Suppressor macrophage (primary cell): ENCODE measurements at places on chromosomes 7 and 10.

- DNase-seq: no peak
Observed at GRCh38 chr10:14010769-14011574, 319.8 kb downstream of the FRMD4A start.

- no peak for DNase-seq
Observed at GRCh38 chr10:85624511-85624910, 742.1 kb downstream of the GRID1 start.

DNA sequence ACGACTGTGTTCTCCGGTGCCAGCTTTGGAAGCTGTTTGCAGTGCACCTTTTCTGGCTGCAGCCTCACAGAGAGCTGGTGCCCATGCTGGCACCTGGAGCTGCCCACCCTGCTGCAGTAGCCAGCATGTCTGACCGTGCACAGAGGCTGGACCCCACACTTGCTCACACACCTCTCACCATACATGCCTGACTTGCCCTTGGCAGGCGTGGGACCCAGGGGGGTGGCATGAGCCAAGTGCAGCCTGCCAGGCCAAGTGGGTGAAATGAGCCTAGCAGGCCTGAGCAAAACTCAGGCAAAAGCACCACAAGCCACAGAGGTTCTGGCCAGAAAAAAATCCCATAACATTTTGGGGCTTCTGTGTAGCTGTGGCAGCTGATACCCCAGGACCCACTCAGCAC, 258.8 kb downstream of the XPNPEP1 start:
- DNase-seq: no peak

- DNase-seq: no peak
Observed at GRCh38 chr10:132111121-132111731, 45.5 kb downstream of the JAKMIP3 start.

GRCh38 chr10:89553064-89553734, 17.8 kb upstream of the SLC16A12 start:
- DNase-seq: no peak

DNA sequence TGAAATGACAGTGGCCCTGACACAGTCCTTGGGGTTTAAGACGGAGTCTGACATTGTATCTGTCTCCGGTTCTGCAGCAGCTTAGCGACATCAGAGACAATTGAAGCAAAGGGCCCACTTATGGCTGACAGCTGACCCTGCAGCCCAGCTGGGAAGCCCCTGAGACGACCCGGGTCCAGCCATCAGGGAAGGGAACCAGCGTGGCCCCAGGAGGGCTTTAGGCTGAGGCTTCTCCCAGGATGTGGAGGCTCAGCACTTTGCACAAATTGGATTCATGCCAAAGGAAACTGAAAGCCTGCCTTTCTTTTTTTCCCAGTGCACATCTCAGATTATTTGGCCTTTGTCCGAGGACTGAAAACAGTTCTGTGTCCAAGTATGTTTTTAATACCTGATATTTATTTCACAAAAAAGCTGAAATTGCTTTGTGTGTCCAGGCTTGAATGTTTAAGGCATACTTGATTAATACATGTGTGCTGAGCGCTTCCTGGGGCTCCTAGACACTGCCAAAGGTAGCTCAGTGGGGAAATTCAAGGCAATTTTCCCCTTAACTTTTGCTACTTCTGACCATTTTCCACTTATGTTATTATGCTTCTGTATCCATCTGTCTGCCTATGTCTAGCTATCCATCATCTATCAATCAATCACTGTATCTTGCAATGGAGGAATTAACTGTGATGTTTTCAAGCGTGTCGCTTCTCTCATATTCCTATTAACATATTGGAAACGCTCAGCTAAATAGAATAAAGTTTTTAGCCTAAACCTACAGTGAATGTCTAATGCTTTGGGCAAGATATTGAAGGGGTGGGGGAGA, 34.8 kb downstream of the KLF6 start:
- DNase-seq: peak; percentile 37

DNA sequence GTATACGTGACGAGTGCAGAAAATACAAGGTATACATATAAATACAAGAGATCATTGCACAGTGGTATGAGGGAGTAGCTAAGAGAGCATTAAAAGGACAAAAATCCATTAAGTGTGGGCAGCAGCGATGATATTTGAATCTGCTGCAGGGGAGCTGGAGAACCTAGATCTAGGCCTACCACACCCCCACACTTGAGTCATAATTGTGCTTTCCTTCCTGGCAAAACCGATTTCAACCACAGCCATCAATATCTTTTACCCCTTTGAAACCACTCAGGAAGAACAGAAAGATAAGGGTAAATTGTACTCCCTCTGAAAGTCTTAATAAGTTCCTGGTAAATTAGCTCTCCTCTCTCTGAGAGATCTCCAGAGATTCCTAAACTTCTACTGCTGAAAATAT, 345.0 kb downstream of the SORCS1 start:
- DNase-seq: no peak

GRCh38 chr7:13979671-13980435, 9.6 kb downstream of the ETV1 start:
- DNase-seq: no peak

GRCh38 chr7:48976253-48976652, 51.9 kb downstream of the CDC14C start:
- DNase-seq: peak; percentile 70

GRCh38 chr7:124765401-124766352, at the start of gene GPR37:
TSS of gene GPR37 (minus strand) at chr7:124765792. CDS start at chr7:124764976, 816 bp downstream.
- DNase-seq: peak; percentile 66

DNA sequence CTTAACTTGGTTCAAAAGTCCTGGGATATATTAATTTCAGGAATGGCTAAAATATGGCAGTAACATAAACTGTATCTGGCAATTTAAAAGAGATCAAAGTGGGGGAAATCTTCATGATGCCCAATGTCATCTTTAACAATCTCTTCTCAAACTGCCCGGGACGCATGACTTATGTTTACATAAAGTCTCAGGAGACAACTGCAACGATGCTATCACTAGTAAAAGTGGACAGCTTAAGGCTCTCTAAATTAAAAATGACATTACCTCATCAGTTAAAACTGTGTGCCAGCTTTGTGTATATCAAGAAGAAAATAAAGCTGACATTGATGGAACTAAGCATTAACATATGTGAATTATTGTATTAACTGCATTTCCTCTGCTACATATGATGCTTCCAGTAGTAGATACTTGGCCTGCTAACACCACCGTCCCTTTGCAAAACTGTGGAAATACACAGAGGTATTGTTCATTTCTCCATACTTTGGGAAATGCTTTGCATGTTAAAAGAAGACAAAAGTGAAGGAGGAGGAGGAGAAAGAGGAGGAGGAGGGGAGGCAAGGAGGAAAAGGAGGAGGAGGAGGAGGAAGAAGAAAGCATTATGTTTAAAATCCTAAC, 62.4 kb downstream of the NRP1 start:
- DNase-seq: no peak

GRCh38 chr7:46178661-46179060, 257.6 kb upstream of the IGFBP3 start:
- DNase-seq: no peak

- peak; percentile 44 for DNase-seq
Observed at GRCh38 chr10:3045471-3046209, 21.7 kb upstream of the PFKP start.

DNA sequence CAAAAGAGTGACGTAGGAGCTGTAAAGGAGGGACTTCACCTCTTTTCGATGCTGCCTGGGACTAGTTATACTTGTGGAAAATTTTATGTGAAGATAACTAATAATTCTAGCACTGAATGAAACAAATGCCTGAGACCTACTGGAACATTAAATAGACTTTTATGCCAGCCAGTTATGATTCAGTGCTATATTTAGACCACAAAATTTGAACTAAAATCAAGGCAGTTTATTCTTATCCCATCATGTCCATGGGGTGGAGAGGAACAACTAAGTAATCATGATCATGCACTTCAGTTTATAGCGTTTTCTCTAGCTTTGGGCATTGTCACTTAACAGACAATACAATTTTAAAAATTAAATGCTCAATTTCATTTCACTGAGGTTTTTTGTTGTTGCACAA, 76.7 kb downstream of the ZEB1 start:
- DNase-seq: no peak

GRCh38 chr10:111706331-111706730, 477.2 kb downstream of the GPAM start:
- no peak for DNase-seq

GRCh38 chr10:70921285-70921684, 32.9 kb upstream of the PCBD1 start:
- DNase-seq: no peak

GRCh38 chr7:158133515-158134271, 453.9 kb downstream of the PTPRN2 start:
- no peak for DNase-seq

DNA sequence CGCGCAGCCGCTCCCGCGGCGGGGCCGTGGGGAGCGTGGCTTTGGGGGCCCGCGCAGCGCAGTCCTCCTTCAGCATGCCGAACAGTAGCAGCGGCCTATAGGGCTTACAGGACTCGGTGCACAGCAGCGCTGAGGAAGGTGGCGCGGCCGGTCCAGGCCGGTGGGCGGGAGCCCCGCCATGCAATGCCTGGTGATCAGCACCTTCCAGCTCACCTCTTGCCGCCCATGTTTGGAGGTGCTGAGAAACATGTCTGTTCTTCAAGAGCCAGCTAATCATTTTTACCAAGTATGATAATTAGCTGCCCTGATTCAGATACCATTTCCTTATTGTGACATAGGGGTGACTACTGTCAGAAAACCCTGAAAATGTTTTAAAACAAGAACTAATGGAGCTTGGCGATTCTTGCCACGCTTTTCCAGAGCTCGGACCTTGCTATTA, 33.5 kb upstream of the SFTPD start:
- DNase-seq: no peak

GRCh38 chr7:229184-229964, 37.0 kb downstream of the FAM20C start:
- DNase-seq: no peak

- no peak for DNase-seq
Observed at GRCh38 chr7:92446869-92447344, 375 bp upstream of the GATAD1 start.

- DNase-seq: no peak
Observed at GRCh38 chr7:380139-380485, 90.1 kb downstream of the FOXL3 start.

GRCh38 chr10:63217120-63217605, 84.0 kb downstream of the NRBF2 start:
- peak; percentile 69 for DNase-seq

GRCh38 chr10:5779730-5780129, 33.5 kb downstream of the GDI2 start:
- DNase-seq: peak; percentile 28

- DNase-seq: no peak
Observed at GRCh38 chr7:21276471-21277035, 151.3 kb upstream of the SP4 start.

DNA sequence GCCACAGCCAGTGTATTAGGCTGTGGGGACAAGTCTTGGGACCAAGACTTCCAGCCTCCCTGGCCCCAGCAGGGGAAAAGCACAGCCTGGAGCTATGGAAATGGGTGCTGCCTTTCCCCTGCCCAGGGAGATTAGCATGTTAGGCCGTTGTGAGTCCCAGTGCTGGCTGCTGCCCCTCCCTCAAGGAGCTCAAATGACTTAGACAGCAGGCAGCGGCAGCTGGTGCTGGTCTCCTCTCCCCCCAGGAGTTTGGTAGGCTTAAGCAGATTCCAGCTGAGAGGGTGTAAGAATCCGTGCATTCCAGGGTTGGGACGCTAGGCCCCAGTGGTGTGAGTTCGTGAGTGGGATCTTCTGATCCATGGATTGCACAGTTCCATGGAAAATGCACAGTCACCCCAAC, 301.5 kb upstream of the PHF14 start:
- DNase-seq: no peak

- no peak for DNase-seq
Observed at GRCh38 chr7:50491209-50491608, 41.1 kb upstream of the FIGNL1 start.

DNA sequence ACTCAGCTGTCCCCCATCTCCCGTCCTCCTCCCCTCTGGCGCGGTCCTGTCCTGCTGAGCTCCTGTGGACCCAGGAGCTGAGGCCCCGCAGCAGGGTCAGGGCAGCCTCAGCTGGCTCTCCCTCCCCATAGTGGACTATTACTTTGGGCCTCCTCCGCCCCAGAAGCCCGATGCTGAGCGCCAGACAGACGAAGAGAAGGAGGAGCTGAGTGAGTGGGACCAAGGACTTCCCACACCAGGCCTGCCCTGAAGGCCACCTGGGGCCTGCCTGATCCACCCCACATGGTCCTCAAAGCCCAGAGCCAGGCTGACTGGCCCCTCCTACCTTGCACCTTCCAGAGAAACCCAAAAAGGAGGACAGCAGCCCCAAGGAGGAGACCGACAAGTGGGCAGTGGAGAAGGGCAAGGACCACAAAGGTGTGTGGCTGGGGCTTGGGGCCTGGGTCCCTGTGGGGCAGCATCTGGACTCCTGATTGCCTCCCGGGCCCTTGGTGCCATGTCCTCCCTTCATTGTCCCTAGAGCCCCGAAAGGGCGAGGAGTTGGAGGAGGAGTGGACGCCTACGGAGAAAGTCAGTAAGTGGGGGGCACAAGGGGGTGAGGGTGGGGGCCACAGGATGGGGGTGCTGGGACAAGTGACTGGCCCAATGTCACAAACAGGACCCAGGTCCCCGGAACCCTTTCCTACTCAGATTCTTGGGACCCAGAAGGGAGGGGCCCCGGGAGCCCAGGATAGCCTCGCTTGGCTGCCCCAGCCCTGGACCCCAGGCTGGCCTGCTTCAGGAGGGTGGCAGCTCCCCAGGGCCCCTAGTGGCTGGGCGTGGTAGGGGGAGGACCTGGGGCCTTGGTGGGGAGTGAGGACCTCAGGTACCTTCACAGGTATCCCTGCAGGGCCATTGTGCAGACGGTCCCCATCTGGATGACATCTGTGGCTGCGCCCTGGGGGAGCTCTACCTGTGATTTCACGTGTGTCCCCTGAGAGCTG, 4.9 kb downstream of the AEBP1 start:
- DNase-seq: no peak

GRCh38 chr7:101905203-101905865, 87.9 kb downstream of the CUX1 start:
- DNase-seq: no peak

- no peak for DNase-seq
Observed at GRCh38 chr7:20240080-20240926, 23.1 kb upstream of the MACC1 start.

GRCh38 chr10:127254276-127254675, 57.9 kb upstream of the INSYN2A start:
- peak; percentile 58 for DNase-seq

DNA sequence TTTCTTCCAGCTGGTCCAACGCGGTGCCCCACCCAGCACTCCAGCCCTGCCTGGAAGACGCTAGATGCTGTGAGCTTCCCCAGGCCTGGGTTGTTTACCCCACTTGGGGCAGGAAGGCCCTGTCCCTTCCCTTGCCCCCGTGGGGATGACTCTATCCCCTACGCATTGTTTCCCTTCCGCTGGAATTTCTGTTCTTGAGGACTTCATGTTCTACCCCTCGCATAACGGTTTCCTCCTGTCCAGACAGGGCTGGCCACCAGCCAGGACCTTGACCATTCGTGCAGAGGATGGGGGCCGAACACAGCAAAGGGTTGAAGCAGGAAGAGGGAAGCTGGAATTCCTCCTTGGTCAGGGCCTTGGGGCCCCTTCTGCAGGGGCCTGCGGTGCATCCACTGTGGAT, 14.7 kb upstream of the SERPINE1 start:
- DNase-seq: no peak

GRCh38 chr7:96135241-96135640, 186.7 kb downstream of the SLC25A13 start:
- no peak for DNase-seq

GRCh38 chr7:974820-975681, at the start of gene COX19:
TSS of gene COX19 (minus strand) at chr7:975549. CDS start at chr7:975509, 40 bp downstream.
- peak; percentile 97 for DNase-seq

- peak; percentile 4 for DNase-seq
Observed at GRCh38 chr7:33487998-33488682, 358.8 kb downstream of the BBS9 start.

GRCh38 chr7:28748346-28748745, 209.8 kb downstream of the TRIL start:
- no peak for DNase-seq
